ENCODE measurements at places on chromosomes 7 and 10.

- no peak for DNase-seq
These were observed 166.9 kb upstream of the WDR11 start for GRCh38 chr10:120684226-120684625.

- DNase-seq, result no peak
These were observed 6.8 kb upstream of the IFIT1B start for GRCh38 chr10:89371079-89371478.

DNA sequence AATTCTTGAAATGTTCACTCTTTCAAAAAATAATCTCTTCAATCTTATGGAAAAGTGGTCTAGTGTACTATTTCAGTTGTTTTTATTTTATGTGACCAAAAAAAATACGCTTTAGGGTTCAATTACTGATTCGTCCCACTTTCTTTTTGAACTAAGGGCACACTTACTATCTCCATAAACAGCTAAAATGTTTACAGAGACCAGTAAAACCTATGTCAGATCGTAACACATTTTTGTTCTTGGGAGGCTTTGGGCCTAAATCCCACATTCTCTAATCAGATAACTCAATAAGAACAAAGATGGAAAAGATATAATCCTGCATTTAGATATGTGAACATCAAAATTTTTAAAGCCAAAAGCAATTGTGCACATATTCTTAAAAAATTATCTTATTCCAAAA lies 29.8 kb upstream of the EPC1 start:
- DNase-seq, result no peak

DNA sequence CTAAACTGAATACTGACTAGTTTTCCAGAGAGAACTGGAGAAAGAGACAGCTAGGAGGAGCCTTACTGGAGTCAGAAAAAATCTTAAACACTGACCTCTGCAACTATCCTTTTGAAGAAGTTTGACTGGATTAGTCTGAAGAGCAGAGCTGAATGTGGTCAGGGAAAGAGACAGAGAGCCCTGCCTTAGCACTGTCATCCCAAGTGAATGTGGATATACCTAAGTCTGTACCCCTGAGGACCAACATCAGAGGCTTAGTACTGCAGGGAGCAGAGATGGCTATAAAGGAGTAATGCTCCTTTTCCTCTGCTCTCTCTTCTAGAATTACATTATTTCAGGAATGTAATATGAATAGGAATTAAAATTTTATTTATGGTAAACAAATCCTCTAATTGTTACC lies 69.8 kb upstream of the TMEM140 start:
- no peak for DNase-seq

DNA sequence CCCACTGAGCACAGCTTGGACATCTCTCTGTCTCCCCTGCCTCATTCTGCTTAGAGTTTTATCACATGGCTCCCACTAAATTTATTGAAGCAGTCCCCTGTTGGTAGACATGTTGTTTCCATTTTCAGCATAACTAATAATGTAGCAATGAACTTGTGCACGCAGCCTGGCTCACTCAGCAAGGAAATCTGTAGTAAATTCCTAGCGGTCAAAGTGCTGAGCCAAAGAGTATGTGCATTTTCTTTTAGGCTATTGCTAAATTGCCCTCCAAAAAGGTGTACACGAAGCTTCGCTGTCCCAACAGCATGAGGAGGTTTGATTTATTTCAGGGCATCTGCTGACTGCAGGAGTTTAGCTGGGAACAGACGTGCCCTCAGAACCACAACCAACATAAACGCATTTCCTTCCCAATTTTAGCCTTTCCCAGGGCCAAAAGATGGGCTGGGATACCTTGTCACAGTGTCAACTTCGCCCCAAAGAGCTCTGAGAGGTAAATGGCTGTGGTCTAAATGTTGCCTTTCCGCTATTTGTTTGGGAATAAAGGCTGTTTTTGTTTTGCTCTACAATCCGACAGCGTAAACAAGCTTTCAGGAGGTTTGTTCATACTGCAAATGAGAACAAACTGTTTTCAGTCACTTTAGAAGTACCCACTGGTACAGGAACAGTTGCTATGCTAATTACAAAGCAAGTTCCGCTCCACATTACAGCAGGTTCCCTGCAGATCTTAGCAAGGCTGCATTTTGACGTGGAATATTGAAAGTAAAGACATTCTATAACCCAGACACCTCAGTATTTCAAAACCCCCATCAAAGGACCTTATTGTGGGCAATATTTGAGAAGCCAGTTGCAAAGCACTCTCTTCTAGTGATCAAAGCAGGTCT lies 16.8 kb downstream of the VSIR start:
- no peak for DNase-seq

DNA sequence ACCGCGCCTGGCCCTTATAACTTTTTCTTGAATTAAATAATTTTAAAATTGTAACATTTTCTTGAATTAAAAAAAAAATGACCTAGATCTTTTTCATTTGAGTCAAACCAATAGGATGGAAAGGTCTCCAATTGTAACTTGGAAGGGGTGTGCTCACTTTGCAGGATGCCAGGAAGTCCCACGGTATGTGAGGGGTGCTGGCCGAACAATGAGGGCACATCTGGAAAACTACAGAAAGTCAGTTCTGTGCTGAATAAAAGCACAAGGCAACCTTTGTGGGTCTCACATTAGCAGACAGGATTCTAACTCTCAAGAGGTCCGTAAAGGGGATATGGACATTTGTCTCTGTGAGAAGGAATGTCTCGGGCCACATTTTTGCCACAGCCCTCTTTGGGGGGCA lies 52.8 kb upstream of the PDLIM1 start:
- no peak for DNase-seq

- peak; percentile 62 for DNase-seq
These were observed 4.8 kb upstream of the TRDMT1 start for GRCh38 chr10:17206210-17206709.

GRCh38 chr10:125155101-125155500 lies 5.3 kb downstream of the CTBP2 start:
- no peak for DNase-seq

Measured in natural killer cell treated with Interleukin-12 subunit alpha and Interleukin-12 subunit beta and Interleukin-15 and Interleukin-18, amount 100 ng/mL, for 72 hours (primary cell).